Osteocyte (in vitro differentiated cells): ENCODE measurements at places on chromosomes 4 and X. TPM values are rescaled to one million over a fixed set of nuclear protein-coding genes. Genes with fewer than 3 reads are reported as not detected.

GRCh38 chrX:123348468-123348867 lies 164.4 kb downstream of the GRIA3 start:
- no peaks in the 10 kb centered on the region for H3K4me1 ChIP-seq
- no peak overlapping the region for H3K4me3 ChIP-seq
- no peak for DNase-seq
- no peak overlapping the region for H3K27ac ChIP-seq
- no peaks in the 10 kb centered on the region for H3K27me3 ChIP-seq

- H3K4me3 ChIP-seq, result no peak overlapping the region
- H3K27ac ChIP-seq, result no peak overlapping the region
- no peak for DNase-seq
- no peaks in the 10 kb centered on the region for H3K36me3 ChIP-seq
- H3K4me1 ChIP-seq, result peaks cover 4% of the 10 kb centered on the region
Measured at GRCh38 chr4:176894498-176894897, 101.8 kb upstream of the VEGFC start.

GRCh38 chr4:66688674-66689073 lies 856.6 kb downstream of the CENPC start:
- no peak overlapping the region for H3K4me3 ChIP-seq
- H3K27me3 ChIP-seq, result no peaks in the 10 kb centered on the region
- peaks cover 50% of the 10 kb centered on the region for H3K4me1 ChIP-seq
- H3K36me3 ChIP-seq, result peaks cover 10% of the 10 kb centered on the region
- no peak for DNase-seq

DNA sequence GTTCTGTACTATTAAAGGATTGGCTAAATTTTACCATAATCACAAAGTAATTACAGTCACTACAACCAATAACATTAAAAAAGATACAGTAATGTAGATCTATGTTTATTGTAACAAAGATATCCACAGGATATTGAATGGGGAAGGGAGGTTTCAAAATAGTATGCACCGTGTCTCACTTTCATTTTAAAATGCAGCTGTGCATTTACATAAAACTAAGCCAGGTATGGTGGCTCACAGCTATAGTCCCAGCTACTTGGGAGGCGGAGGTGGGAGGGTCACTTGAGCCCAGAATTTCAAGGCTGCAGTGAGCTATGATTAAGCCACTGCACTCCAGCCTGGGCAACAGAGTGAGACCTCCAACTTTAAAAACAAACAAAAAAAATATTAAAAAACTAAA lies 8.5 kb downstream of the SRP72 start:
- no peaks in the 10 kb centered on the region for H3K4me1 ChIP-seq
- no peak for DNase-seq
- no peaks in the 10 kb centered on the region for H3K27me3 ChIP-seq
- no peak overlapping the region for H3K4me3 ChIP-seq

DNA sequence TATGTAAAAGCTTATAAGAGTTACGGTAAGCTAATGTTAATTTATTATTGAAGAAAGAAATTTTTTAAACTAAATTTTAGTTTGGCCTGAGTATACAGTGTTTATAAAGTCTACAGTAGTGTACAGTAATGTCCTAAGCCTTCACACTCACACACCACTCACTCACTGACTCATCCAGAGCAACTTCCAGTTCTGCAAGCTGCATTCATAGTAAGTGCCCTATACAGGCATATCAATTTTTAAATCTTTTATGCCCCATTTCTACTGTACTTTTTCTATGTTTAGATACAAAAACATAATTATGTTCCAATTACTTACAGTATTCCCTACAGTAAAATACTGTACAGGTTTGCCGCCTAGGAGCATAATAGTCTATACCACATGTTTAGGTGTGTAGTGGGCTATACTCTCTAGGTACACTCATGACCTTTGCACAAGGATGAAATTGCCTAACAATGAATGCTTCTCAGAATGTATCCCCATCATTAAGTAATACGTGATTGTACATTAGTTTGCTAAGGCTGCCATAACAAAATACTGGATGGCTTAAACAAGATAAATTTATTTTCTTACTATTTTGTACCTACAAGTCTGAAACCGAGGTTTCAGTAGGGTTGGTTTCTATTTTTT lies 333.8 kb upstream of the PCDH7 start:
- no peak overlapping the region for H3K4me3 ChIP-seq
- H3K4me1 ChIP-seq, result peaks cover 3% of the 10 kb centered on the region
- H3K27me3 ChIP-seq, result no peaks in the 10 kb centered on the region
- H3K36me3 ChIP-seq, result no peaks in the 10 kb centered on the region

HS6ST2 gene
- 6.2 and 7.6 TPM in 2 replicates for total RNA-seq

GPC3 gene
- total RNA-seq, result 18.6 and 19.6 TPM in 2 replicates

PPP2R2C gene
- not detected in 2 replicates for total RNA-seq

WDFY3 gene
- 86.9 and 91.4 TPM in 2 replicates for total RNA-seq

TLL1 gene
- 39.2 and 39.7 TPM in 2 replicates for total RNA-seq
